Activated T-helper 1 cell treated with anti-CD3 and anti-CD28 coated beads, Interleukin-12 subunit alpha, Interleukin-12 subunit beta, Interleukin-2, Interleukin-4 antibody, amounts not matched to agents 30 ng/mL and 10 ng/mL and 1 ng/mL, durations not matched to agents 14 hours and 24 hours and 36 hours (primary cell): ENCODE measurements at places on chromosomes 7 and 10. TPM values are rescaled to one million over a fixed set of nuclear protein-coding genes. Genes with fewer than 3 reads are reported as not detected.
A peak's percentile ranks its signal among the peaks of the same experiment; 100 is the strongest.

The ADARB2 gene
- 0.05 and 0.20 TPM in 2 replicates for total RNA-seq

The SPDYE2 gene
- total RNA-seq: not detected in 2 replicates

The CD36 gene
- total RNA-seq: not detected in 2 replicates

The TMEM254 gene
- 10.8 and 12.4 TPM in 2 replicates for total RNA-seq

The ATOH7 gene
- not detected in 2 replicates for total RNA-seq

The NAT16 gene
- 0.08 TPM in 1 of 2 replicates, not detected in the other for total RNA-seq

The TACC2 gene
- not detected in 2 replicates for total RNA-seq

The RBP4 gene
- not detected in 2 replicates for total RNA-seq

GRCh38 chr7:17988141-17988540, 39.5 kb downstream of the PRPS1L1 start:
- no peak for DNase-seq
- H3K27me3 ChIP-seq: peaks cover 2% of the 10 kb centered on the region
- no peaks in the 10 kb centered on the region for H3K4me1 ChIP-seq
- H3K27ac ChIP-seq: no peak overlapping the region
- H3K36me3 ChIP-seq: no peaks in the 10 kb centered on the region

DNA sequence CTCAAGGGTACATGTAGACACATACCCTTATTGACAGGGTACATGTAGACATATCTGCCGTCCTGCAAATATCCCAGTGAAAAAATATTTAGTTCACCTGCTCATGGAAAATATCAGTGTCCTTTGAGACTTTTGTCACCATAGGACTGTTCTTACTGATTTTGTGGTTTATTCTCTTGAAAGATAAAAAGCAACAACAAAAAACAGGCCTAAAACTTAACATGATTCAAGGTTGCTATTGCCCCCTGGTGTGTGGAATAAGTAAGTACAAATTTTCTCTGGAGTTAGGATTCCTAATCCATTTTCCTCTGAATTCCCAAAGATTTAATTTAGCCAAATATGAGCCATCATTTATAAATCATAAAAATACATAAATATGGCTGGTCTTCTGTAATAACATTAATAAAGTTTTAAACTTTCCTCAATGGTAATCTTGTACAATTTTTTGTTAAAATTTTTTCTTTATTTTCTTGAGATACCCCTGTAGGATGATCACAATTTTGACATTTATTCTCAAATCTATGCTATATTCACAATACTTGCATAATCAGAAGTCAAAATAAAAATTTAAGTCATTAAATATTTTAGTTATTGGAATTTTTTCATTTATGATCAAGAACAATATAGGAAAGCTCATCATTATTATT, 741.4 kb upstream of the POT1 start:
- H3K4me1 ChIP-seq: no peaks in the 10 kb centered on the region
- no peak for DNase-seq
- no peaks in the 10 kb centered on the region for H3K27me3 ChIP-seq
- H3K4me3 ChIP-seq: no peak overlapping the region

DNA sequence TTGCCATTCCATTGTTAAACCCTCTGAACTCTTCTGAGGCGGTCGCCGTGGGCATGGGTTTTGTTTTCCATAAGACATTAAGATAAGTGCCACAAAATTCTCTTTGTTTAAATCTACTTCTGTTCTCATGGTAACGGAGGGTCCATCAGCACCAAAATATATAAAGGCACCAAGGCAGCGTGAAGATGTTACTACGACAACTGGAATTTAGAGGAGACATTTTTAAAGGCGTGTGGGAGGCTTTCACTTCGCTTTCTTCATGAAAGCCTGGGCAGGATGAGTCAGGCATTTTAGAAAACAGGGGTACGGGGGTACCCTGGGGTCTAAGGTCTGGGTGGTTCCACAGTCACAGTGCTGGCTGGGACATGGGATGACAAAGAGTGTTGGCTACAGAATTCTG, 34.0 kb downstream of the SMKR1 start:
- peaks cover 9% of the 10 kb centered on the region for H3K4me1 ChIP-seq
- DNase-seq: no peak
- H3K36me3 ChIP-seq: no peaks in the 10 kb centered on the region
- H3K4me3 ChIP-seq: no peak overlapping the region
- H3K27me3 ChIP-seq: peaks cover 2% of the 10 kb centered on the region

- no peak within 1 kb of the TSS for H3K4me3 ChIP-seq
- no peaks in the 10 kb centered on the region for H3K4me1 ChIP-seq
- no peaks in the 10 kb centered on the region for H3K36me3 ChIP-seq
- H3K27ac ChIP-seq: no peak within 1 kb of the TSS
- DNase-seq: no peak
Measured at GRCh38 chr7:19772841-19773760, at the start of gene TMEM196. TSS of gene TMEM196 (minus strand) at chr7:19773617. CDS start at chr7:19772696, 921 bp downstream.

DNA sequence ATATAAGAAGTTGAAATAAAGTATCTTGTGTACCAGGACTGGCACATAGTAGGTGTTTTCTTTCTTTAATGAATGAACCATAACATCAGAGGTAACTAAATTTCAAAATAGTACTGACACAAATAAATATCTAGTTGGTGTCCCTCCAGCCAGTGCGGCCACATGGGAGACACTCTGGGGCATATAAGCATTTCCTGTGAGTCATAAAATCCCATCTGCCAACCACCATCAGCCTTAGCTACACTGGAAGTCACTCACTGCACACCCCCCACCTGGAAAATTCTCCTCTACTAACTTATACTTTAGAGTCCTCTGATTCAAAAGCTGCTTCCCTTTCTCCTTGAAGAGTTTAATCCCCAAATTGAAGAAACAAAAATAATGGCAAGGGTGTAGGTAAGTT, 32.5 kb downstream of the DYDC1 start:
- H3K27me3 ChIP-seq: peaks cover 2% of the 10 kb centered on the region
- H3K36me3 ChIP-seq: no peaks in the 10 kb centered on the region
- no peak overlapping the region for H3K4me3 ChIP-seq
- no peaks in the 10 kb centered on the region for H3K4me1 ChIP-seq
- no peak for DNase-seq

DNA sequence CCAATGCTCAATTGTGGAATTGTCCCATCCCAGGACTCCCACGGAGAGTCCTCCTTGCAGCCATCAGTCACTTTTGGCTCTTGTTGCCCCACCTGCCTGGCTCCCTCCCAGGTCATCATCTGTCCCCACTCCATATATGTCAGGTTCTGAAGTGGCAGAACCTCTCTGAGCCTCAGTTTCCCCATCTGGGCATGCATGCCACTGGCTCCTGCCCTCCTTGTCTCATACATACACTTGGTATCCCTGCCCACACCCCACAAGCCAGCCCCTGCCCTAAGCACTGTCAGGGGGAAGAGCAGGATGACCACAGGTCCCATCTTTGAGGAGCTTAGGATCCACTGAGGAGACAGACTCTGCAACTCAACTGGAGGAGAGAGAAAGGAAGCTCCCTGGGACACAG, 156.9 kb downstream of the GRID1 start:
- no peaks in the 10 kb centered on the region for H3K4me1 ChIP-seq
- no peak overlapping the region for H3K27ac ChIP-seq
- no peaks in the 10 kb centered on the region for H3K36me3 ChIP-seq
- no peak overlapping the region for H3K4me3 ChIP-seq
- DNase-seq: no peak

DNA sequence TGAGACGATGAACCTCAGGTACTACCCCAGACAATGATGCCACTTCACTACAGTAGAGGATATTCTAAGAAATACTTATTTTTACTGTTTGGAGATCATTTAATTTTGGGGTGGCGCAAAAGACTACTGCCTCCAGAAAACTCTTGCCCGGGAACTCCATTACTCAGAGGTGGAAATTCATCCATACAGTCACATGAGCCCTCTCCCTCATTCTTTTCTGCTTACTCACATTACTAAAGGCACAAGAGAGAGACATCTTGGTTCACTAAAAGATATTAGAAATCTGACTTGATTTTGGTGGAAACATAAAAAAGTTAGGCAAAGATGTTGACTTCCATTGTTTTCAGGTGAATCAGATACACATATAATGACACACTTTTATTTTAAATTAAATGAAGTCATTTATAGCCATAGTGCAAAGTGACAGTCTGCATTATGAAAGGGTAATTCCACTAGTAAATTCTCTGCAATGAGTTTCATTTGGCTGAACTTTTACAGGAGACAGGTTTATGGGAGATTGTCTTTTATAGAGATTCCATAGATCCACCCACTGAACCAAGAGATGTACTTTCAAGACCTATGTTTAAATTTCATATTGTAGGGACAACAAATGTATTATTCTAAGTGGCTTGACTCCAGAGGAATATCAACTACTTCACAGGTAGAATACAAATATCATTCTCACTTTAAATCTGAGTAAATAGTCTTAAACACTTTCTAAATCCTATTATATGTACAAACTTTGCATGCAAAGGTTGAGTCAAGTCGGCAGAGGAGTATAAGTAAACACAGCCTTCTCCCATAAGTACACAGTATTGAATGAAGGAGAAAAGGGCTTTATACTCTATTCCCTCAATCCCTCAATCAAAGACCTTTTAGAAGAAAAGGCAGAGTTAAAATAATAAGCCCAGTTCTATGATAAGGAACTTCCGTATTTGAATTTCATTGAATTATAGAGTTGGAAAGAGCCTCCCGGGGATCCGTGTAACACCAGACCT, 18.8 kb downstream of the NEBL start:
- DNase-seq: no peak
- H3K4me3 ChIP-seq: no peak overlapping the region
- H3K27me3 ChIP-seq: no peaks in the 10 kb centered on the region
- H3K36me3 ChIP-seq: no peaks in the 10 kb centered on the region
- no peaks in the 10 kb centered on the region for H3K4me1 ChIP-seq
- H3K27ac ChIP-seq: no peak overlapping the region

- H3K4me1 ChIP-seq: peaks cover 8% of the 10 kb centered on the region
- no peaks in the 10 kb centered on the region for H3K36me3 ChIP-seq
- H3K27ac ChIP-seq: no peak overlapping the region
- no peak overlapping the region for H3K4me3 ChIP-seq
- no peak for DNase-seq
- peaks cover 25% of the 10 kb centered on the region for H3K27me3 ChIP-seq
Measured at GRCh38 chr7:4880218-4880617, 3.3 kb downstream of the RADIL start.

GRCh38 chr7:55272328-55272727, 92.8 kb upstream of the LANCL2 start:
- no peak for DNase-seq
- no peaks in the 10 kb centered on the region for H3K4me1 ChIP-seq
- H3K36me3 ChIP-seq: no peaks in the 10 kb centered on the region
- H3K4me3 ChIP-seq: no peak overlapping the region
- H3K27me3 ChIP-seq: peaks cover 12% of the 10 kb centered on the region

DNA sequence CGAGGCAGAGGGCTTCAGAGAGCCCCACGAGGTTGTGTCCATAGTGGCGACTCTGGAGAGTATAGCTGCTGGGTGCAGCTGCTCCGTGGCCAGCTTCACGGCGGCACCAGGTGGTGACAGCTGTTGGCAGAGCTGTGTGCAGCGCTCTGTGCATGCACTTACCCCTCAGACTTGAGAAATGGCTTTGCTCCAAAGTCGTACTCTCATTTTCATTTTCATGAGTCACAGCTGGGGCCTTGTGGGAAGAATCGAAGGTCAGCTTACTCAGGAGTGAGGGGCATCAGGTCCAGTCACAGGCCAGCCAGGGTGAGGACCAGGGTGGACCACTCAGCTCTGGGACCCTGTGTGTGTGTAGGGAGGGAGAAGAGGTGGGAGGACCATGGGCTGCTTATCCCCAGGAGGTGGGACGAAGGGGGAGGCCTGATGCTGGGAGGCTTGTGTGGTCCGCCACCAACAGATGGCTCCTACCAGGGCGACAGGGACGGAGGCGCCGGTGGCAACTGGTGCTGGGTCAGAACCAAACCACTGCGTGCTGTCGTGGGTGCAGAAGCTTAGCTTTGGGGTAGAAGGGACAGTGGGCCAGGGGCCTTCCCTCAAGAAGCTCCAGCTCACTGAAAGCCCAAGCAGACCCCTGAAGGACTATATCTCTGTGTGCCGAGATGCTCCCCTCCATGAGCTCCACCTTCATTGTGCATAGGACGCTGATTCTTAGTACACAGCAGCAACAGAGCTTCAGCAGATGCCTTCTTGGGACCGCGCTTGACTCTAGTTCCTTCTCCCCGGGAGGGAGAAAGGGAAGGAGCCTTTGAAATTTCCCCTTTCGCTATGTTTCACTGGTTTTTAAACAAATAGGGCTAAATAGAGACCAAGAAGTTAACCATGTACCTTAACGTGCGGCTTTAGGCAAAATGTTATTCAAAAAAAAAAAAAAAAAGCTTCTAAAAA, 225.0 kb downstream of the CELF2 start:
- no peak for DNase-seq
- H3K27me3 ChIP-seq: no peaks in the 10 kb centered on the region
- H3K36me3 ChIP-seq: peaks cover 22% of the 10 kb centered on the region
- H3K27ac ChIP-seq: peak overlapping the region; percentile 38
- H3K4me3 ChIP-seq: peak overlapping the region; percentile 19

- H3K4me1 ChIP-seq: no peaks in the 10 kb centered on the region
- no peak overlapping the region for H3K27ac ChIP-seq
- DNase-seq: no peak
- H3K27me3 ChIP-seq: no peaks in the 10 kb centered on the region
- no peak overlapping the region for H3K4me3 ChIP-seq
- H3K36me3 ChIP-seq: no peaks in the 10 kb centered on the region
Measured at GRCh38 chr10:61559615-61560014, 103.1 kb upstream of the CABCOCO1 start.

- no peak for DNase-seq
- H3K4me1 ChIP-seq: no peaks in the 10 kb centered on the region
- no peak overlapping the region for H3K4me3 ChIP-seq
Measured at GRCh38 chr10:48459270-48460150, 145.4 kb downstream of the ARHGAP22 start.

GRCh38 chr10:71627956-71628355, 91.6 kb downstream of the C10orf105 start:
- H3K27me3 ChIP-seq: peaks cover 2% of the 10 kb centered on the region
- H3K27ac ChIP-seq: no peak overlapping the region
- H3K36me3 ChIP-seq: no peaks in the 10 kb centered on the region
- no peak for DNase-seq

DNA sequence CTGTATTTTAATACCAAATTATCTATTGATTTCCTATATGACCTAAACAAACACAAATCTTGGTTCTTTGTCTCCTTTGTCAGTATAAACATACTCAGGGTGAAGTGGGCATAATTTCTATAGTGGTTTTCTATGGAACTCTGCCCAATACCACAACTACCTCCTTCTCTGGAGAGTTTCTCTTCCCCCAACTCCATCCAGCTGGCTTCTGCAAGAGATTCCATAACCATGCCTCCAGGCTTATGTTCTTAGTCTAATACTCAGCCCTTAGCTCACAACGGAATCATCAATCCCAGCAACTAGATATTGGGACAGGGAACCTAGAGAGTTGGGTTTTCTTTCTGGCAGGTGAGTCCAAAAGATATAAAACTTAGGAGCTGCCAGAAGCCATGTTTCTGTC, 127.3 kb downstream of the TRIL start:
- peaks cover 3% of the 10 kb centered on the region for H3K27me3 ChIP-seq
- DNase-seq: no peak
- no peaks in the 10 kb centered on the region for H3K4me1 ChIP-seq
- H3K36me3 ChIP-seq: no peaks in the 10 kb centered on the region
- no peak overlapping the region for H3K4me3 ChIP-seq
- H3K27ac ChIP-seq: no peak overlapping the region

- H3K4me1 ChIP-seq: peaks cover 24% of the 10 kb centered on the region
- H3K36me3 ChIP-seq: no peaks in the 10 kb centered on the region
- H3K27me3 ChIP-seq: peaks cover 3% of the 10 kb centered on the region
- H3K4me3 ChIP-seq: no peak overlapping the region
- no peak overlapping the region for H3K27ac ChIP-seq
Measured at GRCh38 chr7:151430391-151431205, 9.3 kb downstream of the CRYGN start.

- H3K4me3 ChIP-seq: no peak overlapping the region
- no peaks in the 10 kb centered on the region for H3K4me1 ChIP-seq
- no peaks in the 10 kb centered on the region for H3K36me3 ChIP-seq
Measured at GRCh38 chr10:84944187-84944586, 615.8 kb downstream of the CCSER2 start.
